T-helper 1 cell (primary cell): ENCODE measurements at places on chromosomes 1 and 21.

DNA sequence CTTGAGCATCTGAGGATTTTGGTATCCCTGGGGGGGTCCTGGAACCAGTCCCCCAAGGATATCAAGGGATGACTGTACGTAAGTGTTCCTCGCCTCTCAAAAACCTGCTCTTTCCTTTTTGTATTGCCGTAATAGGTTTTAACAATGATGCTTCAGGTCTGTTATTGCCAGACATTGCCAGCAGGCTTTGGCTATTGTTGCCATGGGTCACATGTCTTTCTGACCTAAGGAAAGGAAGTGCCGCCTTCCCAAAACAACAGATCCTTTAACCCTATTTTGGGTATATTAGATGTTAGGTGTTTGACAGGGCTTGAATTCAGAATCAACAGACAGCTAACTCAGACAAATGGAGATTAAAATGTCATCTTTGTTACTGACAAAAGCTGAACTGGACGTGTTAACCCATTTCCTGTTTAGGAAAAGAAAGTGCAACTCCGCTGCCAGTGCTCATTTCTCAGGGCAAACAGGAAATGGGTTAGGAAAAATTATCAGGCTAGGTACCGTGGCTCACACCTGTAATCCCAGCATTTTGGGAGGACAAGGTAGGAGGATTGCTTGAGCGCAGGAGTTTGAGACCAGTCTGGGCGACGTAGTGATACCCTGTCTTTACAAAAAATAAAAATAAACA is 12.4 kb upstream of the PRPF38B start:
- peak; percentile 29 for DNase-seq

DNA sequence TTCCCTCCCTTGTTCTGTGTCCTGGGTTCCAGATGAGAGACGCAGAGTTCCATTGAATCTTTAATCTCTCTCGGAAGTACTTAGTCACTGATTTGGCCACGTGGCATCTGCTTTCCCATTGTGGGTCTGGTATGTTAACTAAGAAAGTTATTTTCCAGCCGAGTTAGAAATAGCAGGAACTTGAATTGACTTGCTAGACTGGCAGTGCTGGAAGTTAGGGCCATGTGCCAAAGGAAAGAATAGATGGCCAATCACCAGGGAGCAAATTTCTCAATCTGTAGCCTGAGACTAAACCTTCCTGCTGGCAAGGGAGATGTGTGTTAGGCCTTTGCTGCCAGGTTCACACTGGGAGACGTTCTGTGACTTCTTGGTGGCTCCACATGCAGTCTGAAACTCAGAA is 24.2 kb upstream of the SLFNL1 start:
- DNase-seq, result no peak

DNA sequence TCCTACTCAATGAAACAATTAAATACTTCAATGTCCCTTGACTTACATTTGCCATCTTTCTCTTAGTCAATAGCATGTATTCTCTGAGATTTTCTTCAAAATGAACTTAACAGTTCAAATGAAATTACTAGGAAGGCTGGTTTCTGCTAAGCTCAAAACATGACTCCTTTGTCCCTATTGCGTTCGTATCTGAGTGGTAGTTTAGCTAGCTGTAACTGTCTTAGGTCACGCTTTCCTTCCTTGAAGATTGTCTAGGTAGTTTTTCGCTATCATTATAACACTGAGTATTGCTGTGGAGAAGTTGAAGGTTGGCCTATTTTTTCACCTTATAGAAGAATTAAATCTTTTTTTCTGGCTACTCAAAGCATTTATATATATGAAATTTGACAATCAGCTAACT is 1535.2 kb downstream of the PLA2G4A start:
- DNase-seq, result no peak

- DNase-seq, result no peak
These were observed 450.6 kb upstream of the CAMK1G start for GRCh38 chr1:209132736-209133467.

- no peak for DNase-seq
These were observed 277.1 kb upstream of the NCAM2 start for GRCh38 chr21:20721151-20721550.

DNA sequence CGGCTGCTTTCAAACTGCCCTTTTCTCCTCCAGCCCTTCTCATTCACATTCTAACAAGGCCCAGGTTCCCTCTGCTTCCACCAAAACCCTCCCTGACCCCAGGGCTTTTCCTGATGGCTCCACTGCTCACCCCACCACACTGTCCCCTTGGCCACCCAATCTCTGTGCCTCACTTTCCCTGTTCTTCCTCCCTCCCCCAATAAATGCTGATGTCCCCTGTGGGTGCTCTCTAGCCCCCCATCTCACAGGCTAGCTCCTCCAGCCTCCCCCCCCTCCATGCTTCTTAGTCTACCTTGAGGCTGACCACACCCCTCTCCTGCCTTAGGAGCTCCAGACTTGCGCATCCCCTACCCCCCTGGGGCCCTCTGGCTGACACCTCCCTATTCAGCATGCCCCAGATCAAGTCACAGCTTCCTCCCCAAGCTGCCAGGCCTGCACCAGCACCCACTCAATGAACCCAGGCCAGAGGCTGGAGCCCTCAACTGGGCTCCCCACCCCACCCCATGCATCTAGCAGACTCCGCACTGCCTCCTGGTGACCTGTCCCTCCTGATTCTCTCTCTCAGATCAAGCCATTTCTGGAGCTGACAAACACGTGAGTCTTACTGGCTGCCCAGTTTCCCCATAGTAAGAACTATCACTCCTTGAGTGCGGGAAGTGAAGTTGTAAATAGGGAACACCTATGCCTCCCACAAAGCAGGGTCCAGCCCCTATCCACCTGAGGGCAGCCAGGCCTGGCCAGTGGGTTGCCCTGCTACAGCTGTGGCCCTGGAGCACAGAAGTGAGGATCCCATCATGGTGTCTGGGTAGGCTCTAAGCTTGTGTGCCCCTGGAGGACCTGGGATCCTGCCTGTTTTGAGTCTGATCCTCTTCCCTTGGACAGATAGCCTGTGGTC is 117.9 kb downstream of the DMRTB1 start:
- DNase-seq, result no peak

GRCh38 chr1:192053531-192053971 is 104.7 kb upstream of the RGS18 start:
- no peak for DNase-seq

DNA sequence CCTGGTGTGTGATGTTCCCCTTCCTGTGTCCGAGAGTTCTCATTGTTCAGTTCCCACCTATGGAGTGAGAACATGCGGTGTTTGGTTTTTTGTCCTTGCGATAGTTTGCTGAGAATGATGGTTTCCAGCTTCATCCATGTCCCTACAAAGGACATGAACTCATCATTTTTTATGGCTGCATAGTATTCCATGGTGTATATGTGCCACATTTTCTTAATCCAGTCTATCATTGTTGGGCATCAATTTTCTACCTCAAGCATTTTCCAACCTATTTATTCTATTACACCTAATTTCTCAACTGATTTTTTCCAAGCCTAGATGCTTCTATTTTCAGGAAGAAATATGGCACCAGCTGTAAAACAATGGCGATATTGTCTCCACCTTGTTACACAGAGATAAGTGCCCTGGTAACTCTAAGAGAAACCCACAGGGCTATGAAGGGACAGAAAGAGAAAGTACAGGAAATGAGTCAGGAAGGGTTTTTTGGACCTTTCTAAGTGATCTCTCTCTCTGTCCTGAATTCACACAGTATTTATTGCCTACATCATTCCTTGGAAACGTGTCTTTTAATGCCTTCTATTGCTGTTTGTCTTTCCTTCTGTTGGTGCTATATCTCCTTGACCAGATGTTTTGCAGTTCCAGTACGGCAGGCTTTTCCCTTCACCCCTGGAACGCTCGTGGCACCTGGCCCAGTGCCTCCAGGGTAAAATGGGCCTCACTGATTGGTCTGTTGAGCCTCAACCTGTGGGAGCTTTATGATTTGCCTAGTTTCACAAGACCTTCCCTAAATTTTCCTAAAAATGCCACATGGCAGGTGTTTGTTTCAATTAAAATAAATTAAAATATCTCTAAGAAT is 14.6 kb upstream of the JAK1 start:
- DNase-seq, result no peak

GRCh38 chr1:21318057-21318713 is 27.9 kb upstream of the ECE1 start:
- DNase-seq, result no peak

GRCh38 chr1:11790880-11791715 is 14.7 kb downstream of the MTHFR start:
- DNase-seq, result no peak

GRCh38 chr21:17514124-17514845 is 1.4 kb downstream of the CXADR start:
- DNase-seq, result no peak

GRCh38 chr1:150364231-150365003 is 470 bp downstream of the RPRD2 start:
- DNase-seq, result peak; percentile 78

DNA sequence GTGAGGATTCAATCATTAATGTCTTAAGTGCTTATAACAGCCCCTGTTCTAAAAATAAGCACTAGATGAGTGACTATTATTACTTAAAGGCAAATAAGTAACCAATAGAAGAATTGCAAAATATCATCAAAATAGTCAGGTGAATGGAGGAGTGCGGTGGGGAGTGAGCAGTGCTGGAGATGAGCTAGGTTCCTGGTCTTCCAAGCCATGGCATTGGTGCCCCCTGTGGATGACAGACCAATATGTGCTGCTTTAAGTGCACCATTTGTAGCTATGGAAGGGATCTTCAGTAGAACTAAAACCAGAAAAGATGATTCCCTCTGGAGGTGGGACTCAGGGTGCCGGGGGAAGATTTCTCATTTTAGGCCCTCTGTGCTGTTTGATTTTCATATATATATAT is 46.1 kb upstream of the SLC30A1 start:
- no peak for DNase-seq

DNA sequence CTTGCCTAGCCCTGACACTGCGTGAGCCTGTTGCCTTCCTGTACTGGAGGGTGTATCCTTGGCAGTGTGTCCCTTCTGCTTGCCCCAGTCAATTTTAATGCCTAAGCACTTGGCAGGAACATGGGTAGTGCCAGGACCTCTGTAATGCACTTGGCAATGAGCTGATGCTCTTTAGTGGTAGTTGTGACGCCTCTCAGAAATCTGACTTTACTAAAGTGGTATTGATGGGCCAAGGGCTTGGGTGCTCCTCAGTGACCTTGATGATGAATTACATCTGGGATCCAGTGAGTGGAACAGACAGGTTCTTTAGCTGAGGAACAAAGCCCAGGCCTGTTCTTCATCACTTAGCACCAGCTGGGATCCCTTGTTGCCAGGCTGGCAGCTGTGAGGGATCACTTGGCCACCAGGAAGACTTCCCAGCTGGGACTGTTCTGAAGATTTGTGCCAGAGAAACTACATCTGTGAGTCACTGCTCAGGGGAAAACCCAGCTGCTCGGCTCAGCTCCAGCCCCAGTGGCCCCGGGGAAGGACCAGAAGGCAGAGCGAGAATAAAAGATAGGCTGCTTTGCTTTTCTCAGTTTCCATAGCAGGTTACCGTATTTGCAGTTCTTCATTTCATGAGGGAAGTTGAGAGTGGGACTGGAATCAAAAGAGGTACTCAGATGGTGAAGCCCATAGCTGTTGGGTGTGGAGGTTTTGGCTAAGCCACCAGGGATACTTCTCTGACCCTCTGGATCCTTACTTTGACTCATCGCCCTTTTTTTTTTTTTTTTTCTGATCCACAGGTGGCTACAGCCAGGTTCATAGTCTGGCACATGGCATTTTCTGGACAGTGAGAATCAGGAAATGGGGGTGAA is 28.5 kb upstream of the KCNA2 start:
- peak; percentile 55 for DNase-seq

DNA sequence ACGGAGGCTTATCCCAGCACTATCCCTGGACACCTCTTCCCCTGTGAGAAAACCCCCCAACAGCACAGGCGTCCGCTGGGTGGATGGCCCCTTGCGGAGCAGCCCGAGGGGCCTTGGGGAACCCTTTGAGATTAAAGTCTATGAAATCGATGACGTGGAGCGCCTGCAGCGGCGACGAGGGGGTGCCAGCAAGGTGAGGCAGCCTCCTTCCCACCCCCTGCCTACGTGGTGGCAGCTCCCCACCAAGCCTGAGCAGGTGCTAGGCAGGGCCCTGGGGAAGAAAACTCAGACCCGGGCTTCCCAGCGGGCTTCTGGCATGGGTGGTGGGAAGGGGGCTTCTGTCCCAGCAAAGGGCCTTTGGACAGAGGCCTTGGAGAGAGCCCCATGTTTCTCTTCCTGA is 543.3 kb downstream of the KIF26B start:
- no peak for DNase-seq

GRCh38 chr1:218699421-218699820 is 354.3 kb downstream of the TGFB2 start:
- no peak for DNase-seq

DNA sequence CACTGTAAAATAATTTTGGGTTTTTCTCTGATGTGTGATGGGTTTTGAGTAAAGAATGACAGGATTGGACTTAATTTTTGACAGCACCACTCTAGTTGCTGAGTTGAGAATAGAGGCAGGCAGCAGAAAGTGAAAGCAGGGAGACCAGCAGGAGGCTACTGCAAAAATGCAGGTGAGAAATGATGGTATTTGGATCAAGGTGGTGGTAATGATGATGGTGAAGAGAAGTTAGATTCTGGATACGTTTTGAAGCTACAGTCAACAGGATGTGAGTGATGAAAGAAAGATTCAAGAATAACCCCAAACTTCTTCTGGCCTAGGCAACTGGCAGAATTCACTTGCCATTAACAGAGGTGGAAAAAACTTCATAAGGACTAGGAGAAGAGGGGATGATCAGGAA is 14.8 kb upstream of the AK5 start:
- no peak for DNase-seq

DNA sequence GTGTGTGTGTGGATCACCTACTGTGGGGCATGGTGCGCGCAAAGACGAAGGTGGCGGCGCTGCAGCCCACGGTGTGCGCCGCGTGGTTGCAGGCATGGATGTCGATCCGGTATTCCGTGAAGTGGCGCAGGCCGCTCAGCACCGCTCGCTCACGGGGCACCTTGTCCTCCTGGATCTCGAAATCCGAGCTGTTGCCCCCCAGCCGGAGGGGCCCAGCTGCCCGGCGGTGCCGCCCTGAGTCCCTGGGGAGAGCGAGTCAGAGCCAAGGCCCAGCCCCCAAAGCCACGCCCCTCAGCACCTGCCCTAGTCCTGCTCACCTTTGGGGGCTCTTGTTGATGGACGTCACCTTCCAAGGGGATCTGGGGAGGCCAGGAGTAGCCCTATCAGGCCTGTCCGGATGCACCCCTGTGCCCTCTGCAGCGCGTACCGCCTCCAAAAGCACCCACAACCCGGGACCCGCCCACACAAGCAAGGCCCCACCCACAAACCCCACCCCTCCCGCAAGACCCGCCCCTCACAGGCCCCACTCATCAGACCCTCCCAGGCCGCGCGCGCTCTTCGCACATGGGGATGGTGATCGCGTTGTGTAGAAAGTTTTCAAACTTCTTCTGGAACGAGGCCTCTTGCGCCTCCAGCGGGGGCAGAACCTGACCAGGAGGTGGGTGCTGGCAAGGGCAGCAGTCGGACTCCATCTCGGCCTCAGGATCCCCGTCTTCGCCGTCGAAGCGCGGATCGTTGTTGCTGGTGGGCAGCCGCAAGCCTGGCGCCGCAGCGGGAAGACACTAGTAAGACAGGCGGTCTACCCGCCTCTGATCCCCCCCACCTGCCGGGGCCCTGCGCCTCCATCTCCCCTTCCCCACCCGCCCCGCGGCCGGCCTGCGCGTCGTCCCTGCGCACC is 13.6 kb downstream of the INSRR start:
- DNase-seq, result no peak
